ENCODE measurements at places on chromosomes 4 and X.

- no peak for DNase-seq
Observed at GRCh38 chr4:76584241-76585152, 149.5 kb downstream of the SHROOM3 start.

DNA sequence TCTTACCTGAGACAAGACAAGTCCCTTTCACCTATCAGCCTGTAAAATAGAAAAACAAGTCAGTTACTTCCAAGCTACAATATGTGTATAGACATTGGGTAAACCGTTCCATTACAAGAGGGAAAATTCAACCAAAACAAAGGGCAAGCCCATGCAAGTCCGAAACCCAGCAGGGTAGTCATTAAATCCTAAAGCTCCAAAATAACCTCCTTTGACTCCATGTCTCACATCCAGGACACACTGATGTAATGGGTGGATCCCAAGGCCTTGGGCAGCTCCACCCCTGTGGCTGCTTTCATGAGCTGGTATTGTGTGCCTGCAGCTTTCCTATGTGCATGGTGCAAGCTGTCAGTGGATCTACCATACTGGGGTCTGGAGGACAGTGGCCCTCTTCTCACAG, 14.7 kb upstream of the FAM47B start:
- DNase-seq, result no peak

DNA sequence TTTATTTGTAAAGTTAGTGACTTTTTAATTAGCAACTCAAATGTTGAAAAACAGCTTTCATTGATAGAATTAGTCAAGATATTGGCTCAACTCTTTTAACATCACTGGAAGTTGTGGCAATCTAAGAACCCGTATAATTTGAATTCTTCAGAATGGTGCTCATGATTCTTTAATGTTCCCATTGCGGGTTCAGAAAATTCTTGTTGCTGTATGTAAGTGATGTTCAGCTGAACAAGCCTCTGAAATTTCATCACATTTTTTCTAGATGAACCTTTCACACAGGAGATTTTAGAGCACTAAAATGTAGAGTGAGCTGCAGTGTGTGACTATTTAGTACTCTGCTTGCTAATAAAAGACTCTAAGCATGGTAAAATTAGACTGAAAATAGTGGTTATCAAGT, 1317.7 kb downstream of the FSTL5 start:
- DNase-seq, result no peak

DNA sequence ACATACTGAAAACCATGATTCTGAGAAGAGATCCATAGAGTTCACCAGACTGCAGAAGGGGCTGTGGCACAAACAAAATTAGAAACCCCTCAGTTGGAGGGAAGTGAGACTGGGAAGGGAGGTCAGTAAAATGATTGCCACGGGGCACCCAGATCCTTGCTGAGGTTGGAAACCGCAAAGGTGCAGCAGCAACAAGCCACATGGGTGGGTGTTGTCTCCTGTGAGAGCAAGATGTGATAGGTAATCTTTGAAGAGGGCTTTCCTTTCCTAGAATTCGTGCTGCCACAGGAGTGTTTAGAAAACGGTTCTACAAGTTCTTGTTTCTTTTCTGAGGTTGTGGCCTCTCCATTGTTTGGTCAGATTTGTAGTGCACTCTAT, 85.5 kb downstream of the NFKB1 start:
- no peak for DNase-seq

DNA sequence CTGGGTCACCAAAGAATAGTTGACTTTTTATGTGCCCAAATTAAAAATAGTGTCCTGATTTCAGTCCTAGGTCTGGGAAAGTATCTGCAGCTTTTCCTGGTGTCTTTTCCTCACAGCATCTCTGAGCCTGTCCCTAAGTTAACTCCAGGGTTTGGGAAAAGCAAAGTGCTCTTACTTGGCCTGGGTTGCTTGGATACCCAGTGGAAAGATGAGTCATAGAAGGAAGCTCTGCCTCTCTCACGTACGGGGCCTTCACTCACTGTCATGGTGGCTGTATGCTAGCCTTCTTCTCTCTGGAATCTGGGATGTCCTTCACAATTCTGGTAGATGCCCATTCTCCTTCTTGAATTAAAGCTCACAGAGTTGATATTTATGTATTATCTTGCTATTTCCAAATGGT, 607.3 kb downstream of the ANKRD50 start:
- DNase-seq, result no peak

- no peak for DNase-seq
Observed at GRCh38 chrX:121832446-121832845, 785.0 kb downstream of the GLUD2 start.

Data from WERI-Rb-1 (cell line).